Peyer's patch (tissue), 4 donors: ENCODE measurements at places on chromosomes 1 and 21. TPM values are rescaled to one million over a fixed set of nuclear protein-coding genes. Genes with fewer than 3 reads are reported as not detected.

DNA sequence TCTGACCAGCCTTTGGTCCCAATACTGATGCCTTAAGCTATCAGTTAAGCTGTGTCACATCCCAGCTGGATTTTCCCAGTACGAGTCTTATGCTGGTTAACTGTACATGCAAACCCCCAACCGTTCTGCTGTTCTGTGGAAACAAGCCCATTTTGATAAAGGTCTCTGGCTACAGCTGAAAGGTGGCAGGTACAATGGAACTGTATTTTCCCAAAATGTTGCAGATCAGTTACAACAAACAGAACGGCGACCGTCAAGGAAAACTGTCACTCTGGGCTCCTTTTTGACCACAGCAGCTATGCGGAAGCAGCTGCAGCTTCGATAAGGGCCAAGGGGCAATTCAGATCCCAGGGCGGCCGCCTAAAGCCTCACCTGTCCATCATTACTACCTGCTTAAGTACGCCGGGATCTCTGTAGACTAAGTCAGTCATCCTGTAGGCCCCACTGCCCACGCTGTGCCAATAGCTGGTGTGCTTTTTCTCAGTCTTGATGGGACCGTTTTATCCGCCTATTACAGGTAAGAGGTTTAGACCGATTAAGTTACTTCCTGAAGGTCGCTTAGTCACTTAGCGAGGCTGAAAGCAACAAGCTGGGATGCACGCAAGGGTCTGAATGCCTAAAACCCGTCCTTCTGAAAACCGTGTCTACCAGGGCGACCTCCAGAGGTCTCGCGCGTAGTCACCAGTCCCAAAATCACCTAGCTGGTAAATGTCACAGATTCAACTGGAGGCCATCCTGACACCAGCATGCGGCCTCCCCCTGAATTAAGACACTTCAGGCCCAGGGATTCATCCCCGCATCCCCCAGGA, 11.1 kb upstream of the RAB42 start:
- DNase-seq: peak; percentile 44

Gene CD1D
- total RNA-seq: 15.4 TPM

DNA sequence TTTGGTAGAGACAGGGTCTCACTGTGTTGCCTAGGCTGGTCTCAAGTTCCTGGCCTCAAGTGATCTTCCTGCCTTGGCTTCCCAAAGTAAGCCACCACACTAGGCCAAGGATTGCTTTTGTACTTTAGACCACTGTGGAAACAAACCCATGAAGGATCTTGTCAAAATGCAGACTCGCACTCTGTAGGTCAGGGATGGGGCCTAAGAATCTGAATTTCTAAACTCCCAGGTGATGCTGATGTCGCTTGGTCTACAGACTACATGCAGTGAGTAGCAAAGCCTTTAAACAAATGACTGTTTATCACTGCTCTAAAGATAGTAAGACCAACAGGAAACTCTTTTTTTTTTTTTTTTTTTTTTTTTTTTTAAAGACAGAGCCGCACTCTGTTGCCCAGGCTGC, 54.1 kb upstream of the MUTYH start:
- no peak for DNase-seq

Gene FCGR3B
- total RNA-seq: not detected

- no peak for DNase-seq
Measured at GRCh38 chr1:109823543-109824348, 60.0 kb upstream of the EPS8L3 start.

DNA sequence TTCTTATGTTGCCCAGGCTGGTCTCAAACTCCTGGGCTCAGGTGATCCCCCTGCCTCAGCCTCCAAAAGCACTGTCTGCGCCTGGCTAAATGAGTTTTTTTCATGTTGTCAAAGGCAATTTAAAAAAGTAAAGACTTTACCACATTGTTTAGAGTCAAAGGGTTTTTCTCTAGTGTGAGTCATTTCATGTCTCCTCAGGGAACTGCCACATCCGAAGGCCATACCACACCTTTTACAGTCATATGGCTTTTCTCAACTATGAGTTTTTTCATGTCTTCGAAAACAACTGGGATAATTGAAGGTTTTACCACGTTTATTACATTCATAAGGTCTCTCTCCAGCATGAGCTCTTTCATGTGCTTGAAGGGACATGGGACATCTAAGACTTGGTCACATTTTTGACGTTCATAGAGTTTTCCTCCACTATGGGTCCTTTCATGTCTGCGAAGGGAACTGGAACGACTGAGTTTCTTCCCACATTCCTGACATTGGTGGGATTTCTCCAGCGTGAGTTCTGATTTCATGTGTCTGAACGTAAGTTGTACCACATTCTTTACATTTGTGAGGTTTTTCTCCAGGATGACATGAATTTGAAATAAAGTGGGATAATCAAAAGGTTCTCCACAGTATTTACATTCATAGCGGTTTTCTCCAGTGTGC, 65.6 kb downstream of the UCHL5 start:
- DNase-seq: no peak

GRCh38 chr1:239841631-239842030, 250.1 kb upstream of the FMN2 start:
- DNase-seq: no peak

DNA sequence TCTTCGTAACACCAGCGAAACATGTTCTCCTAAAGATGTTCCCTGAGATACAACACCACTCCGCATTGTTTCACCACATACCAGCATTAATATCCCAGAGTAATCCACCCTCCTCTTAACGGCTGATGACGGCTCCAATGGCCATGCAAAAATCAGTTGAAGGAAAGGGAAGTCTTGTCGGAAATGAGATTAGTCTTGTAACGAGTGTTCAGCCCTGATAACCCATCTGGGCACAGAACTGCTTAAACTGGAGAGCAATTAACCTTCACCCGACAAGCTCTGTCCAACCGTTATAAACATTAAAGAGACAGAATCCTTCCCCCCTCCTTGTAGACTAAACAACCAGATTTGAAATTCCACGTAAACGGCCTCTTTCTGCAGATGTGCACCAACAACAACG, 21.9 kb downstream of the ERG start:
- DNase-seq: no peak

DNA sequence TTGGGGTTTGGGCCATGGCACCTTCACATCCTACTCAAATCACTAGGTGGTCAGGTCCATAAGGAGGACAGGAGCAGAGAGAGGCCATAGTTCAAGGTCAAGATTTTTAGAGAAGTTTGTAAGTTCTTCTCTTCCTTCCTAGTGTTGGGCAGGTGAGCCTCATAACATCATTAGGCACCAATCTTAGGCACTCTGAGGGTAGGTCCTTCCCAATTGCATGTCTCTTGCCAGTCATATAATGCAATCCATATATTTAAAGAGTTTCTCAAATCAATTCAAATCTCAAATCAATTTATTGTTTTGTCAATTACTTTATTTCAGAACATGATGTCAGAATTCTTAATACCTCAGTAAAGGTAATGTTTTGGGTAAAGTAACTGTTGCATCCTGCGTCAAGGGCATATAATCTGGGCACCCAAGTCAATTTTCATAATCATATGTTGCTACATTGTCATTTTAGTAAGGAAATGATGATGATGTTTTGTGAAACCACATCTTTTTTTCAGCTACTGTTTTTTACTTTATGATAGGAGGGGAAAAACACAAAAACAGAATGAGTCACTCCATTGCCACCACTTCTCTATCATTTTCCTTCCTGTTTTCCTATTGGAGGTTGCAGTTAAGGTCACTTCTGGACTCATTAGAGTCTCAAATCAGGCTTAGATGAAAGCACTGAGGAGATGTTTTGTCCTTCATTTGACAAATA, 122.7 kb downstream of the UCHL5 start:
- no peak for DNase-seq

- no peak for DNase-seq
Measured at GRCh38 chr1:226438007-226438406, 30.1 kb upstream of the PARP1 start.
